Thoracic aorta (tissue), 2 donors: ENCODE measurements at places on chromosomes 7 and 10. TPM values are rescaled to one million over a fixed set of nuclear protein-coding genes. Genes with fewer than 3 reads are reported as not detected.

DNA sequence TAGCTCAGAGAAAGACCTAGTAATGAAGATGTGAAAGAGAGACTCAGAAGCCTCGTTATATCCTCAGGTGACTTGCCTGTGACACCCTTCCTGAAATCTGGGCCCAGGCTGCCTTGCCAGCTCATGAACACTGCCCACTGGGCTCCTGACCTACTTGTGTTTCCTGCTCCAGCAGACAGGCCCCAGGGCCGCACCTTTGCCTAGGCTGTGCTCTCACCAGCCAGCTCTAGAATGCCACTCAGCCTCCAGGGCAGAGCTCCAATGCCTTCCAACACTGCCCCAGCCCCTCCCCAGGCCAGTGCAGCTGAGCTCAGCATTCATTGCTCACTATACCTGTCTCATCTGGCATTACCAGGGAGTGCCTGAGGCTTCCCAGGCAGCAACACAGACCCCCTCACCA is 94.3 kb downstream of the DLG5 start:
- no peak overlapping the region for H3K4me3 ChIP-seq
- H3K27me3 ChIP-seq = no peaks in the 10 kb centered on the region
- no peak overlapping the region for H3K27ac ChIP-seq
- H3K4me1 ChIP-seq = no peaks in the 10 kb centered on the region
- no peak for DNase-seq

GRCh38 chr10:45422866-45423659 is 49.0 kb downstream of the ALOX5 start:
- no peak overlapping the region for H3K27ac ChIP-seq
- H3K4me1 ChIP-seq = peaks cover 23% of the 10 kb centered on the region
- DNase-seq = no peak
- H3K36me3 ChIP-seq = no peaks in the 10 kb centered on the region
- no peaks in the 10 kb centered on the region for H3K27me3 ChIP-seq

DNA sequence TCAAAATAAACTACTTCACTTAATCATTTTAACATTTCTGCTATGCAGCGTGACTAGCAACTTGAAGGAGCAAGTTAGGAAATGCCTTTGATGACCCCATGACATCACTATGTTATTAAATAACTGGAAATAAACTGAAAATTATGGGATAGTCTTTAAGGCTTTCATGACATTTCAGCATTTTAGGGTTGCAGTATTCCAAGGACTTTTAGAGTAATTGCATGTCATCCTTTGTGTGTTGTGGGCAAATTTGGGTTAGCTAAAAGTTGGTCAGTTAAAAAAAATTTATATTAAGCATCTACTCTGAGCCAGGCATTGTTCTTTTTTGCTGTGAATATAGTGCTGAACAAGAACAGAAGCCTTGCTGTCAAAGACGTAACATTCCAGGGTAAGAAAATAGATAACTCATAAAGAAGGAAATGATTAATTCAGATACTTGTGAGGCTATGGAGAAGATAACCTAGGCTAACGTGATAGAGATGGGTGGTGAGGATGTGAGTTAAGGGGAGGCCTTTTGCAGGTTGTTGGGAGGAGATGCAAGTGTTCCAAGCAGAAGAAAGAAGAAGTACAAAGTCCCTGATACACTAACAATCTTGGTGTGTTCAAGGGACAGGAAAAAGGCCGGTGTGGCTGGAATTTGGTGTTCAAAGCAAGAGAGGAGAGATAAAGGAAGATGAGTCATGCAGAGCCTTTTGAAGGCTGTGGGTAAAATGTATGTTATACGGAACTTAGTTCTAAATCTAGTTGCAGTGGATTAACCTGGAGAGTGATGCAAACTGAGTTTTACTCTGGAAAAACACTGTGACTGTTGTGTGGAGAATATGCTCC is 610.2 kb downstream of the AUTS2 start:
- no peaks in the 10 kb centered on the region for H3K27me3 ChIP-seq
- no peak overlapping the region for H3K27ac ChIP-seq
- H3K4me3 ChIP-seq = no peak overlapping the region
- no peaks in the 10 kb centered on the region for H3K4me1 ChIP-seq

DNA sequence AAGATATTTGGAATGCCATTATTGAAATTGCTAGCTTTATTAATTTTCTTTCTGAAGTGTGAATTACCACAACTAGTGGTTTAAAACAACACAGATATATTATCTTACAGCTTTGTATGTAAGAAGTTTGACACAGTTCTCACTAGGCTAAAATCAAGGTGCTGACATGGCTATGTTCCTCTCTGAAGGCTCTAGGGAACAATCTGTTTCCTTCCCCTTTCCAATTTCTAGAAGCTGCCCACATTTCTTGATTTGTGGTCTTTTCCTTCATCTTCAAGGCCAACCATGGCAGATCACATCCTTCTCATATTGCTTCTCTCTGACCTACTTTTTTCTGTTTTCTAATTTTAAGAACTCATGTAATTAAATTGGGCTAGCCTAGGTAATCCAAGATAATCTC is 43.3 kb upstream of the SLC26A3 start:
- H3K4me3 ChIP-seq = no peak overlapping the region
- H3K36me3 ChIP-seq = no peaks in the 10 kb centered on the region
- H3K27ac ChIP-seq = no peak overlapping the region
- no peak for DNase-seq

- no peak for DNase-seq
- H3K36me3 ChIP-seq = no peaks in the 10 kb centered on the region
- peak overlapping the region; percentile 40 for H3K27ac ChIP-seq
- no peak overlapping the region for H3K4me3 ChIP-seq
- no peaks in the 10 kb centered on the region for H3K27me3 ChIP-seq
These were observed 222.0 kb upstream of the IMMP2L start for GRCh38 chr7:111784296-111784695.

GRCh38 chr10:121369616-121370015 is 228.6 kb downstream of the FGFR2 start:
- no peak overlapping the region for H3K4me3 ChIP-seq
- no peaks in the 10 kb centered on the region for H3K36me3 ChIP-seq
- no peak for DNase-seq
- H3K4me1 ChIP-seq = no peaks in the 10 kb centered on the region
- no peaks in the 10 kb centered on the region for H3K27me3 ChIP-seq
- H3K27ac ChIP-seq = no peak overlapping the region

SFTPA1 gene
- not detected for total RNA-seq

GRCh38 chr7:81776161-81776560 is 6.3 kb upstream of the HGF start:
- no peaks in the 10 kb centered on the region for H3K4me1 ChIP-seq
- no peak for DNase-seq
- H3K27ac ChIP-seq = no peak overlapping the region

DNA sequence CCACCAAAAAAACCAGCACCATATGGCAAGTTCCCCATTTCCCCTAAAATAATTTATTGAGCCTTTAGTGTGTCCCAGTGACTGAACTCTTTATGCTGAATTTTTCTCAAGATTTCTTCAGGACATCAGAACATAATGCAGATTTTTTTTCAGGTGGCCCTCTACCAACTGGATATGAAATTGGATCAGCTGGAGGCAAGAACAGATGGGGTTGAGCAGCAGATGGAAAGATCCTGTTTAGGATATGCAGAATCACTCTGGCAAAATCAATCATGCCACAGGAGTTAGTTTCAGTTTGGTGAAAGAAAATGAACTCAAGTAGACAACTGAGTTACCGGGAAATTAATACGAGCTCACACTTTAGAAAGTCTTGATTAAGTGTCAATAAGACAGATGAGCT is 761.5 kb upstream of the C7orf33 start:
- no peaks in the 10 kb centered on the region for H3K4me1 ChIP-seq
- no peak overlapping the region for H3K27ac ChIP-seq
- DNase-seq = no peak
- no peaks in the 10 kb centered on the region for H3K27me3 ChIP-seq
- no peak overlapping the region for H3K4me3 ChIP-seq

- peaks cover 14% of the 10 kb centered on the region for H3K4me1 ChIP-seq
- no peaks in the 10 kb centered on the region for H3K27me3 ChIP-seq
- no peak overlapping the region for H3K27ac ChIP-seq
- no peak overlapping the region for H3K4me3 ChIP-seq
These were observed 39.9 kb downstream of the TAX1BP1 start for GRCh38 chr7:27779873-27780272.

- H3K36me3 ChIP-seq = no peaks in the 10 kb centered on the region
- H3K4me3 ChIP-seq = peak overlapping the region; percentile 79
- H3K27me3 ChIP-seq = no peaks in the 10 kb centered on the region
- no peak for DNase-seq
These were observed 54.2 kb upstream of the FHIP2A start for GRCh38 chr10:114767101-114767985.

- H3K27me3 ChIP-seq = no peaks in the 10 kb centered on the region
- no peak for DNase-seq
- H3K4me1 ChIP-seq = no peaks in the 10 kb centered on the region
- H3K4me3 ChIP-seq = no peak overlapping the region
- H3K27ac ChIP-seq = no peak overlapping the region
These were observed 180.3 kb upstream of the GRB10 start for GRCh38 chr7:50962962-50963374.

MCM10 gene
- 0.27 TPM for total RNA-seq
